CD4-positive, alpha-beta T cell treated with Interleukin-4 for 1 hour (primary cell): ENCODE measurements at places on chromosomes 3 and 15.
A peak's percentile ranks its signal among the peaks of the same experiment; 100 is the strongest.

- DNase-seq, result no peak
Measured at GRCh38 chr15:65286069-65286703, 497 bp downstream of the PARP16 start.

DNA sequence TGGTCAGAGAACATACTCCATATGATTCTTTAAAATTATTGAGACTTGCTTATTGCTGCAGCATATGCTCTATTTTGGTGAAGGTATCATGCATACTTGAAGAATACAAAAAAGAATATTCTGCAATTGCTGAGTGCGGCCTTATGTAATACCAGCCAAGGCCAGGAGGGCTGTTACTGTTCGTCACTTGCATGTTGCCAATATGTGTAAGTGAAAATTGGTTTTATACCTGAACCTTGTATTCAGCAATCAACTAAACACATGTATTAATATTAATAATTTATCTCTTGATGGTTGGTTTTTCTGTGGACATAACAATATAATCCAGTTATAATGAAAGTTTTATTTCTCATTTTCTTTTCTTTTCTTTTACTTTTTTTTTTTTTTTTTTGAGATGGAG is 13.9 kb upstream of the GABRA5 start:
- DNase-seq, result no peak

DNA sequence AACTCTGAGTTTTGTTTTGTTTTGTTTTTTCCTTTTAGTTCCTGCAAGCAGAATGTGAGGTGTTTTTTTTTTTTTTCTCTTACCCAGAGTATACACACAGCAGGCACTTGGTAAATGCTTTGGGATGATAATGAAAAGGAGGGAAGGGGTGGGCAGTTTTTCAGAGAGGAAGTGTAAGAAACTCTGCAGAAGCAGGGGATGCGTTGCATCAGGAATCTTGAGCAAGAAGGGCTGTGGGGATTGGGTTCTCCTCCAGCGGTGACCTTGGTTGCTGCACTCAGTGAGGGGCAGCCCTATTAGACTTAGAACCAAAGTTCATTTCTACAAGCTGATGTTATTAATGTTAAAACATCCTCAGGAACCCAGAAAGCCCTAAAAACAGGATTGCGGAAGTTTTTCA is 32.2 kb upstream of the TMEM158 start:
- DNase-seq, result no peak

- no peak for DNase-seq
Measured at GRCh38 chr3:181929501-181929900, 217.8 kb downstream of the SOX2 start.

- no peak for DNase-seq
Measured at GRCh38 chr3:4808637-4809036, 170.6 kb upstream of the BHLHE40 start.

GRCh38 chr3:37961622-37962431 is 28.8 kb upstream of the VILL start:
- DNase-seq, result no peak

DNA sequence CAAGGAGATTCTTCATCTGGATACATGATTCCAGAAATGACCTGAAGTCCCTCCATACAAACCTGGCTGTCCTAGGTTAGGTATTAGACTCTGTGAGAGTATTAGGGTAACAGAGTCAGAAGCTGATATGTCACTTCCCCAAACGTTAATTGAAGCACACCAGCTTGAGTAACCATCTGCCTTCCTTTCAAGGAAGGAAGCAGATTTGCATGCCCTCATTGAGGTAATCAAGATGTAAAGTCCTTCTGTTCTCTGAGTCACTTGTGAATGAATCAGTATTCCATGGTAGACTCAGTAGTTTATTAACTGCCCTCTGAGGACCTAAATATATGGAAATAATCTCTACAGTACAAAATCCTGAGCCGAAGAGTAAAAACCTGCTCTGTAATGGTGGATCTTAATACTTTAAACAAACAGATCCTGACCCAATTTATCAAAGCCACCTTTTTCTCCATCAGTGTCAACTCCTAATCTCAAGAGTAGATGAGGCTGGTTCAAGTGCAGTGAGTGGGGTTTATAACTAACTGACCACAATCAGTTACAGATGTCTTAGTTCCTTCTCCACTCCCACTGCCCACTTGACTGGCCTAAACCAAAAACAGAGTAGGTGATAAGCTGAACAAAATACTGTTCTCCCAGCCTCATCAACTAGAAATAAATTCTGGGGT is 246.2 kb upstream of the CHRM5 start:
- DNase-seq, result peak; percentile 31

GRCh38 chr3:115659253-115660220 is 36.2 kb downstream of the GAP43 start:
- no peak for DNase-seq

DNA sequence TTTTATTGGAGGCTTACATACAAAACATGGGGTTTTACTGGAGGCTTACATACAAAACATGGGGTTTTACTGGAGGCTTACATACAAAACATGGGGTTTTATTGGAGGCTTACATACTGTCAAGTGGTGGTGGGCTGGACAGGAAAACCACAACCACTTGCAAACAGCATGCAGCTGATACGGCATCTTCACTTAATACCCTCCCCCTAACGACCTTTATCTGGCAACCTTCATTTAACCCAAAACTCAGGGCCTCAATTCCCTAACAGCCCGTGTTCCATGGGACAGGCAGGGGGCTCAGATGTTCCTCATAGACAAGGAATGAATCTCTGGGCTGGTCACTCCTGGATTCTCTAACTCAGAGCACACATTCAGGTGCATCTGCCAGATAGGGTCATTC is 137.1 kb downstream of the CD47 start:
- no peak for DNase-seq

DNA sequence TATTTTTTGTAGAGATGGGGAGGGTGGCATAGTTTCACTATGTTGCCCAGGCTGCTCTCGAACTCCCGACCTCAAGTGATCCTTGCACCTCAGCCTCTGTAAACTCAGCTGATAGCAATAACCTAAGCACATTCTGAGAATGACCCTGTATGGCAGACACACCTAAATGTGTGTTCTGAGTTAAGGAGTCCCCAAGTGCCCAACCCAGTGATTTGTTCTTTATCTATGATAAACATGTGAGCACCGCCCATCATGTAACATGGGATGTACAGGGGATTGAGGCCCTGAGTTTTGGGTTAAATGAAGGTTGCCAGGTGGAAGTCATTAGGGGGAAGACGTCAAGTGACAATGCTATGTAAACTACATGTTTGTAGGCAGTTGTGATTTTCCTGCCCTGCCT is 5.7 kb downstream of the NCEH1 start:
- DNase-seq, result no peak
